ENCODE measurements at places on chromosomes 3 and 15.

DNA sequence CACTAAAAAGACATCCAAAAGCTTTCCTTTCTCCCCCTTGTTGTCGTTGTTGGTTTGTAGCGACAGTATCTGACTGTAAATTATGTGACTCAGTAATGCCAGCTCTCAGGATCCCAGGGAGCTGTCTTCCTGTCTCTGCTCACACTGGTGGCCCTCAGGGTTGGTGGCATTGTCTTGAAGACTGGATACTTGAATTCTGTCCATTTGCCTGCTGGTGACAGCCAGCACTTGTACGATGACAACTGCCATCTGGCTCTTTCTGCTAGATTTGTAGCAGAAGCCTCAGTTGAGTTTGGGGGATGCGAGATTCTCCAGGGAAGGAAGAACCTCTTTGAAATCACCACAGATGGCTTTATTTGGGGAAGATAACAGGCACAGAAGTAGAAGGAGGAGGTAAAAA is 120.8 kb downstream of the ARPP21 start:
- DNase-seq: no peak

DNA sequence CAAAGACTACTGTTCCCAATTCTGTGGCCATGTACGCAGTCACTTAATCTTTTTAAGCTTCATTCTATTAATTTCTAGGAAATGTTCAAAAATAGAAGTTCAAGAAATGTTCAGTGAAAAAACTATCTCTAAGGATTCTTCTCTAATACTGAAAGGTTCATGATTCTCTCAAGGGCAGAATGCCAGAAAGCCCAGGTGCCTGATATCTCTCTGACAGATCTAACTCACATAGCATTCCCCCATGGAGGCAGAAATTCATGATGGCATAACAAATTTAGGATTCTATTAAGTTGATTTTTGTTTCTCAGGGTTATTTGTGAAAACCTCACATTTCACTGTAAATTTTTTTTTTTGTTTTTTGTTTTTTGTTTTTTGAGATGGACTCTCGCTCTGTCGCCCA is 17.5 kb downstream of the CHRM5 start:
- no peak for DNase-seq

GRCh38 chr3:85808755-85809154 is 850.0 kb downstream of the CADM2 start:
- no peak for DNase-seq

- DNase-seq: no peak
Measured at GRCh38 chr3:152105446-152105845, 163.3 kb upstream of the MBNL1 start.

- no peak for DNase-seq
Measured at GRCh38 chr15:66819084-66819483, 117.0 kb downstream of the SMAD6 start.

- no peak for DNase-seq
Measured at GRCh38 chr3:124924741-124925140, 9.8 kb downstream of the MUC13 start.

DNA sequence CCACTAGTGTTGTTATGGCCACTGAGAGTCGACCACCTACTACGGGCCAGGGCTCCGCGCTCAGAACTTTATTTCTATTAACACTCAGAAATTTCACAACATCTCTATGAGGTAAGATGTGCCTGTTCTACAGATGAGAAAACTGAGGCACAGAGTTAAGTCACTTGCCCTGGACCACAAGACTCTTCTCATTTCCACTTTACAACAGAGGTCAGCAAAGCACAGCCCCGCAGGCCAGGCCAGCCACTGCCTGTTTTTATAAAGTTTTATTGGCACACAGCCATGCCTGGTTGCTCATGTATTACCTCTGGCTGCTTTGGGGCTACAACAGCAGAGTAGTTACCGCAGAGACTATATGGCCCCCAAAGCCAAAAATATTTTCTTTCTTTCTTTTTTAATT is 503.6 kb downstream of the SHQ1 start:
- DNase-seq: no peak
